Bronchial epithelial cell (primary cell): ENCODE measurements at places on chromosomes 16 and 17.

- no peak for DNase-seq
Measured at GRCh38 chr16:86968866-86969265, 348.3 kb downstream of the C16orf95 start.

GRCh38 chr16:88941913-88942909 lies 34.8 kb downstream of the CBFA2T3 start:
- no peak for DNase-seq

- DNase-seq: peak; percentile 48
Measured at GRCh38 chr17:50196826-50197225, 4.6 kb downstream of the COL1A1 start.

DNA sequence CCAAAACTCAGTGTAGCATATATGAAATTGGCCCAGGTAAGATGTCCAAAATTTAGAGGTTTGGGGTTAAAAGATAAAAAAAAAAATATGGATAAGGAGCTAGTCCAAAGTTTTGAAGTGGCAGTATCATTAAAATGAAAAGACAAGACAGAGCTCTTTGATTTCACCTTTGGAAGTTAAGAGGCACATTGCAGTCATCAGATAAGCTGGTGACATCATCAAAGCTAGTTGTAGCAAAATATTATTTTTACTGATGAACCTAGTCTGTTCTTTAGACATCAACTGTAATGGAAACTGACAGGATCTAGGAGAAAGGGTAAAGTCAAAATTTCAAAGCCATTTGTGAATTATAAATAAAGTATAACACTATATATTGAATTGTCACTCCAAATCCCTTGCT lies 603.7 kb upstream of the CDH8 start:
- DNase-seq: no peak

DNA sequence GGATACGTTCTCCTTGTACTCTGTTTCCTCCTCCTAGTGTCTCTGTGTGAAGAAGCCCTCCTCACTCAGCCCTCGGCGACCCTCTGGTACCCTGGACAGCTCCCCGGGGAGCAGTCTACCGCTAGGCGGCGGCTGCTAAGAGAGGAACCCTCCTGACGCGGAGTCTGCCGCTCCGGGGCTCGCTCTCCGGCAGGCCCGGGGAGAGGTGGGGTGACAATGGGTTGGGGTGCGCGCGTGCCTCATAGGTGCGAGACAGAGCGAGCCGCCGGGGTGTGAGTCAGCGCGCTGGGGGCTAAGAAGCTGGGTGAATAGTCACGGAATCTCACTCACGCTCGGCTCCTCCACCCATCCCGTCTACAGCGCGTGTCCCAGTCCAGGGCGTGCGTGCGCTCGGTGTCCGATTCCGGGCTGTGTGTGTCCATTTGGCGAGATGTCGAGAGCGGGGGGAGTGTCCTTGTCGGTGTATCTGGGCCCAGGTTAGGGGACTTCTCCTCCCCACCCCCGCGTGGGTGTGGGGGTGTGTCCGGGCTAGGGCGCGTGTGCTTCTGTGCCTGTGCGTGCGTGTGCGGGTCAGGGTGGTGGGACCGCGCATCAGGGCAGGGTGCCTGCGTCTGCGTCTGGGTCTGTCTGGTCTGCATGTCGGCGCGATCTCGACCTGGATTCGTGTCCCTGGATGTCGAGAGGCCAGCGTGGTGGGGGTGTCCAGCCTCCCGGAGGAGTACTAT lies 577 bp upstream of the HS3ST2 start:
- DNase-seq: peak; percentile 76

DNA sequence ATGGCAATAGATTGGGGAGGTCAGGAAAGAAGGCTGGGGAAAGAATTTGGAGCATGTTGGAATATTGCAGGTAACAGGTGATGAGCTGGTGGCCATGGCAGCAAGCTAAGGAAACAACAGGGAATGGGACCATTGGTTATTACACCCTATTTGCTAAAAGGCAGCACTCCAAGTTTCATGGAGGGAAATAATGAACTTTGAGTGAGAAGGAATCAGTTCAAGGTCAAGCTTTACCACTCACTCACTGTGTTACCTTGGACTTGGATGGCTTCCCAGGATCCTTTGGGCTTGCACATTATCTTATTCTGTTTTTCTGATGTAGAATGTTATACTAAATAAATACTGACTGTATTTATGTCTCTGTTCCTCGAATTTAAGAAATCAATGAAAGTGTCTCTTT lies 792.8 kb upstream of the CDH8 start:
- no peak for DNase-seq

DNA sequence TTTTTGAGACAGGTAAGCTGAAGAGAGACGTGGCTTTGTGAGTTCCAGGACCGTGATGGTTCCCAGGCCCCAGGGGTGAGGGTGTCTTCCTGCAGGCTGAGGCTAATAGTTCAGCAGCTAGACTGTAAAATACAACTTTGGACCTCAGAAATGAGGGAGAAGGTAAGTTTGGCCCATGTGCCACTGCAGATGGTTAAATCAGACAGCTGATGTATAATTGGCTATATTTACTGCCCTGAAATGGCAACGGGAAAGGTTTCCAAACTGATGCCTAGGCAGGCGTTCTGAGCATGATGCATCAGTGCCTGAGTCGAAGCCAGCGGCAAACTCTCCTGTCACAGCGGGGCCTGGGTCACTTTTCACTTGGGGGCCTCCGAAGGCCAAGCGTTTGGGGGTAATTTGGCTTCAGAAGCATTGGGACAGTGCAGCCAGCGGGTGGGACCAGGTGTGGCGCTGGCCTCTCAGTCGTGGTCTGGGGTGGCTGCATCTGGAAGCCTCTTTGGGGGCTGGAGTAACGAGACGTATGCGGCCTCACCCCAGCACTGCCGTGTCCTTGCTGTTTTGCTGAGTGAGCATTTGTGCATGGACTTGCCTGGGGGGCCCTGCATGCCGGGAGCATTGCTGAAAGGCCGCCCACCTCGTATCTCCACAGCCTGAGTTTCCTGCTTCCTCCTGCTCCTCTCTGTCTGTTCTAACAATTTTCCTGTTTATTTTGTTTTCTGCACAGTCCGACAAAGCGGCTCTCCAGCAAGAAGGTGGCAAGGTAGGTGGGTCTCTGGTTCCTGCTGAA lies 31.2 kb upstream of the CAPN15 start:
- DNase-seq: no peak

- DNase-seq: no peak
Measured at GRCh38 chr16:19948186-19949104, 63.8 kb upstream of the GPRC5B start.

- no peak for DNase-seq
Measured at GRCh38 chr17:34076743-34077631, 178.1 kb upstream of the CCL2 start.

DNA sequence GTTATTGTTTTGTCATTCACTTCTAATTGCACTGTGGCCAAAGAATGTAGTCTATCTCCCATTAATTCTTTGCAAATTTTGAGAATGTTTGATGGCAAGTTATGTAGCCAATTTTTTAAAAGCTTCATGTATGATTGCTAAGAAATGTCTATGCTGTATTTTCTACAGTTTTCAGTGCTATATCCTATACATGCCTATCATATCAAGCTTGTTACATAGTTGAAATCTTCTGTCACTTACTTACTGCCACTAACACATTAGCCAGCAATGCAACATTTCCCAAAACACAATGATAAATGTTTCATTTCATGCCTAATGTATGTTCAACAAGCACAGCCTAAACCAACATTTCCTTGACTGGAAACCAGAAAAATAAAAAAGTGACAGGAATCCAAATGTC lies 292.4 kb upstream of the AXIN2 start:
- no peak for DNase-seq

DNA sequence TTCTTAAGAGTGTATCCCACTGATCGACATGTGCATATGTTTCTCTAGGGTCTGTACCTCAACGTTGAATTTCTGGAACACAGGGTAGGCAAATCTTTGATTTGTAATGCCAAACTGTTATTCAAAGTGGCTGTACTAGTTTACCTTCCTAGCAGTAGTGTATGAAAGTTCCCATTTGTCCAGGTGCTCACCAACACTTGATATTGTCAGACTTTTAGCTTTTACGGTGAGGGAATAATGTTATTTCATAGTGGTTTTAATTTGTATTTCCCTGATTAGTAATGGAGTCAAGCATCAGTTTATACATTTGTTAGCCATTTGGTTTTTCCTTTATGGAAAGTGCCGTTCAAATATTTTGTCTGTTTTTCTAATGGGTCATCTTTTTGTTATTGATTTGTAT lies 20.3 kb downstream of the GSDMB start:
- DNase-seq: no peak

- no peak for DNase-seq
Measured at GRCh38 chr17:3963237-3964201, 718 bp downstream of the ATP2A3 start.

DNA sequence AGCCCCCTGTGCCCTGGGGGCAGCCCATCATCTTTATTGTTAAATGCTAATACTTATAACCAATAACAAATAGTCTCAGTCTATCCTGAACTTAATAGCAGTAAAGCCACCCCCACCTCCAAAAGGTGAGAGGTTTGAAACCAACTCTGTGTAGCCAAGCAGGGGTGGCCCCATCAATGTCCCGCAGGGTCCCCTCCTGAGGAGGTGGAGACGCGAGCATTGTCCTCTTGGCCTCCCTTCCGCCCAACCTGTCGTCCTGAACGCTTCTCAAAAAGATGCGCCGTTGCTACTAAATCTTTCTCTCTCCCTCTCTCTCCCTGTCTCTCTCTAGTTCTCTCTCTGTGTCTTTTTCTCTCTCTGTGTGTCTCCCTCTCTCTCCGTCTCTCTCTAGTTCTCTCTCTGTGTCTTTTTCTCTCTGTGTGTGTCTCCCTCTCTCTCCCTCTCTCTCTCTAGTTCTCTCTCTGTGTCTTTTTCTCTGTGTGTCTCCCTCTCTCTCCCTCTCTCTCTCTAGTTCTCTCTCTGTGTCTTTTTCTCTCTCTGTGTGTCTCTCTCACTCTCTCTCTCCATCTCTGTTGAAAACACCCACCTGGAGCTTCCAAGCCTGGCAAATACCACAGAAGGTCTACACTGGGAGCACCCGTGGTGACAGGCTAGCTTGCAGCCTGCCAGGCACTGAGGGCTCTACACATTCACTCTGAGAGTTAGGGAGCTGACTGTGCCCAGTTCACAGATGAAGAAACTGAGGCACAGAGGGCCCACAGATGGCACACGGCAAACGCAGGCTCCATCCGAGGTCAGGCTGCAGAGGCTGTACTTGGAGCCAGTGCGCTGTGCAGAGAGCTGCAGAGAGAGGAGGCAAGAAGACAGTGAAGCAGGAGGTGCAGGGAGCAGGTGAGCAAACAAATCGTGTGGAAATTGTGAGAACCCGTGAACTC lies 185.9 kb downstream of the C16orf95 start:
- DNase-seq: no peak

GRCh38 chr17:38800237-38800760 lies 943 bp upstream of the PIP4K2B start:
- no peak for DNase-seq

DNA sequence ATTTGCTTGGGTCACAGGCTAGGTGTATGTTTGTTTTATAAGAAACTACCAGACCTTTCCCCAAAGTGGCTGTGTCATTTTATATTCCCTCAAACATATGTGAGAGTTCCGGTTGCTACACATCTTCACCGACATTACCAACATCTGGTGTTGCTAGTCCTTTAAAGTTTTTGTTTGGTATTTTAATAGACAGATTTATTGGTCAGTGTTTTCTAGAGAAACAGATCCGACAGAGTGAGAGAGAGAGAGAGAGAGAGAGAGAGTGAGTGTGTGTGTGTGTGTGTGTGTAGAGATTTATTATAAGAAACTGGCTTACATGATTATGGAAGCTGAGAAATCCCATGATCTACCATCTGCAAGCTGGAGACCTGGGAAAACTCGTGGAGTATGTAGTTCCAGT lies 31.0 kb downstream of the LDHD start:
- DNase-seq: no peak

DNA sequence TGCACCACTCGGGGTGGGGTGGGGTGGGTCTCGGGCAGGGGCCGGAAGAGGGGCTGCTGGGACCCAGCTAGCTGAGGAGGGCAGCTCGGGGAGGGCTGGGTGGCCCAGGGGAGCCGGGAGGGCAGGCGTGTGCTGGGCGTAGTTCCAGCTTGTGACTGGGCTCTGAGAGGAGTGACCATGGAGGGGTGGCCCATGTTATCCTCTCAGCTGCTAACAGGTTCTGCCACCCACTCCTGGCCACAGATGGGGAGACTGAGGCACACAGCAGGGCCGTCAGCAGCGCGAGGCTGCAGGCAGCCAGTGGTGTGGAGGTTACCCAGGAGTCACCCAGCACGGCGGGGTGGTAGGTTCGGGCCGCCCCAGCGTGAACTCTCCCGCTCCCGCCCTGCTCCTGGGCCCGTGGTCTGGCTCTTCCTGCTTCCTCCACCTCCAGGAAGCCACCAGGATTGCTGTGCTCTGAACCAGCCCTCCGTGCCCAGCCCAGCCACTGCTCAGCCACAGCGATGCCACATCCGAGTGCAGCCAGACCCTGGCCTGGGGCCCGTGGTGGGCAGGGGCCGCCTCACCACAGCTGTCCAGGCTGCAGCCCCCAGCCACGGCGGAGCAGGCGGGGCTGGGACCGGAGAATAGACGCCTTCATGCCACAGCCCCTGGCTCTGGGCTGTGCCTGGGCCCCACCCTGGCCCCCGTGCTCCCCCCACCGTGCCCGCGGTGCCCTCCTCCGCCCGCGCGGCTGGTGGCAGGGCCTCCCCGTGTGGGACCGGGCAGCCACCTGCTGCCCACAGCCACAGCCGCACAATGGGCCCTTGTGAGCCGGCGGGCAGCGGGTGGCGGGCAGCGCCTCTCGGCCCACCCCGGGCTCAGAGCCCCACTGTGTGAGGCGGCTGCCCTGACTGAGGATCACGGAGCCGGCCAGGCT lies 26.3 kb upstream of the SSTR5 start:
- no peak for DNase-seq

DNA sequence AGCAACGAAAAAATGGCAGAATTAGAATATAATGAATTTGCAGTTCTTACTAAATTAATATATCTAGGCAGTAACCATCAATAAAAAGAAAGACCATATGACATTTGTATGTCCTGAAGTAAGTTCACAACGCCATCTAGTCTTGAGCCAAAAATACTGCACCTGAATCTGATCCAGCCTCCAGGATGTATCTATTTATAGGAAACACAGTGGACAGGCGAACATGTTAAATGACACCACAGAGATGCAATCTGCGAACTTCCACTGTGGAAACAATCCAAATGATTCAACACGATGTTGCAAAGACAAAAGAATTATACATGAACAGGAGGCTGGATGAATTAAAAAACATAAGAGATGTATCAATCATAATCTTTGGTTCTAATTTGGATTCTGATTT lies 197.6 kb downstream of the CDH13 start:
- no peak for DNase-seq

DNA sequence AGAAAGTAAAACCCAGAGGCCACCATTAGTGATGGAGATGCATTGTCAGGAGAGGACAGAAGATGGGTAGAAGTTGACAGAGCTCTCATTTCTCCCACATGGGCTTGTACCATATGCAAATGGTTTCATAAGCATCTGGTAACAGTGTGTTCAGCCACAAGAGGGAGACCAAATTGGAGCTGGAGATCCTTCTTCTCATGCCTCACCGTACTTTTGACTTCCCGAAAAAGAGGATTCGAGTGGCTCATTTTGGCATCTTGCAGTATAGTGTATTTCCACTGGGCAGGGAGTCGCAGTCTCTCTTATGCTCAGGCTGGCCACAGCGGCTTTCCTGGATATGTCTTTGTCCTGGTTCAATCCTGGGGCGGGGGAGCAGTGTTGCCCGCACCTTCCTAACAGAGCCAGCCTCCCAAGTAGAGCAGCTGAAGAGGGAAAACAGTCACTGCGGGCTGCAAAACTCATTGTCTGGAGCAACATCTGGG lies 23.8 kb downstream of the TBC1D3B start:
- DNase-seq: no peak

GRCh38 chr16:67016681-67017420 lies 12.1 kb upstream of the CBFB start:
- peak; percentile 8 for DNase-seq

- DNase-seq: no peak
Measured at GRCh38 chr16:64253096-64253495, 868.8 kb downstream of the CDH11 start.
